ENCODE measurements at places on chromosomes 13 and 19.

- DNase-seq: no peak
- no peaks in the 10 kb centered on the region for H3K36me3 ChIP-seq
- H3K4me3 ChIP-seq: no peak overlapping the region
- no peaks in the 10 kb centered on the region for H3K4me1 ChIP-seq
Observed at GRCh38 chr13:34967851-34968562, 25.9 kb downstream of the NBEA start.

GRCh38 chr13:87877477-87877876, 206.3 kb downstream of the SLITRK5 start:
- DNase-seq: no peak
- H3K27me3 ChIP-seq: no peaks in the 10 kb centered on the region

DNA sequence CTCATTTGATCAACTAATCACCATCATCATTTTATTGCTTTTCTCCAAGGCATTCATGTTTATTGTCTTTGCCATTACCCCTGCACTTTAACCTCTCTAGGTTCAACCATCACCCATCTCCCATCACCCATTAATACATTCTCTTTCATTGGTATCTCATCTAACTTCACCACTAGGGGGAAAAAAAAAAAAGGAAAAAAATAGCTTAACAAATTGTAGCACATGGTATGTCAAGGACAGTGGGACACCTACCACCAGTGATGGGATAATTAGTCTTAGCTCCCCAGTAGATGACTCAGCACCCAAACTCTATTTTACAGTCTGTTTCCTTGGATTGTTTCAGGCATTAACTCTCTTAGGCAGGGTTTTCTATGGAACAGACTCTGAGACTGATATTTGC, 1770.2 kb upstream of the MIR17HG start:
- H3K36me3 ChIP-seq: no peaks in the 10 kb centered on the region
- no peak overlapping the region for H3K4me3 ChIP-seq
- H3K27ac ChIP-seq: no peak overlapping the region

DNA sequence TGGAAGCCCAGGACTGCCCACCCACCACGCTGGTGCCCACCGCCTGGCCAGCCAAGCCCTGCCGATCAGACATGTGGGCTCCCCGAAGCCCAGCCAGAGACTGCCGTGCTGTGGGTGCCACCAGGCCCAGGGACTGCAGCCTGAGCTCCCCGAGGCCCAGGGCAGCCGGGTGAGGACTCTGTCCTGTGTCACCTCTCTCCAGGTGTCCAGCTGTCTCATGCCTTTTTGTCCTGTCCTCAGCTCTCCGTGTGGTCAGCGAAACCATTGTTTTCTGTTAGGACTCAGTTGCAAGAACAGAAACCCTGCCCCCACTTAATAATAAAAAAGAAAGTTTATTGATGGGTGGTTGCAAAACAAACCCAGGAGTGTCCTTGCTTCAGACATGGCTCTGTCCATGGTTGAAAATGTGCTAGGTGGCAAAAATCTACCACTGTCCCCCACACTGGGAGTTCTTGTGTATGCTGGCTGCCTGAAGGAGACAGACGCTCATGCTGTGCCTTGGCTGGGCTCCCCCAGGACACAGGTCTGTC, 9.9 kb downstream of the PLEKHF1 start:
- DNase-seq: no peak
- peaks cover 74% of the 10 kb centered on the region for H3K36me3 ChIP-seq
- peaks cover 90% of the 10 kb centered on the region for H3K4me1 ChIP-seq
- no peak overlapping the region for H3K4me3 ChIP-seq
- H3K27me3 ChIP-seq: no peaks in the 10 kb centered on the region
- no peak overlapping the region for H3K27ac ChIP-seq

GRCh38 chr19:2138061-2138728, 13.2 kb downstream of the AP3D1 start:
- no peak for DNase-seq
- H3K4me1 ChIP-seq: no peaks in the 10 kb centered on the region
- H3K36me3 ChIP-seq: peaks cover 24% of the 10 kb centered on the region

GRCh38 chr13:50957620-50958019, 48.0 kb downstream of the RNASEH2B start:
- H3K4me1 ChIP-seq: peaks cover 4% of the 10 kb centered on the region
- H3K27ac ChIP-seq: no peak overlapping the region
- H3K27me3 ChIP-seq: no peaks in the 10 kb centered on the region

- no peak overlapping the region for H3K4me3 ChIP-seq
- peaks cover 5% of the 10 kb centered on the region for H3K27me3 ChIP-seq
- no peaks in the 10 kb centered on the region for H3K4me1 ChIP-seq
Observed at GRCh38 chr13:33277946-33278345, 7.6 kb downstream of the STARD13 start.

DNA sequence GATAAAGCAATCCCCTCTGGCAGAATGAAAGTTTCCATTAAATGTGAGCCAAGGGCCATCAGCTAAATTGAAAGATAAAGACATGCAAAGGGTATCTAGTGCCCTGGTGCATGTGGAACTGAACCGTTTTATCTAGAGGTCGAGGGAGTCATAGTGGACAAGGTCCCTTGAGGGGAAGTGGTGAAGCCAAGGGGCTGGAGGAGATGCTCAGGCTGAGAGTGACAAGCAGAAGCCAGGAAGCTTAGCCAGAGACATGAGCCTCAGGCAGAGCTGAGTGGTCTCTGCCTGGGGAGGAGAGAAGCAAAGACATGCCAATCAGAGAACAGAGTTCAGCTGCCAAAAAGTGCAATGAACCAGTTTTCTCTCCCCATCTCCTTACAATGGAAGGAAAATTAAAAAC, 68.1 kb upstream of the SLC10A2 start:
- DNase-seq: no peak
- H3K27ac ChIP-seq: no peak overlapping the region
- no peaks in the 10 kb centered on the region for H3K4me1 ChIP-seq
- H3K36me3 ChIP-seq: no peaks in the 10 kb centered on the region

DNA sequence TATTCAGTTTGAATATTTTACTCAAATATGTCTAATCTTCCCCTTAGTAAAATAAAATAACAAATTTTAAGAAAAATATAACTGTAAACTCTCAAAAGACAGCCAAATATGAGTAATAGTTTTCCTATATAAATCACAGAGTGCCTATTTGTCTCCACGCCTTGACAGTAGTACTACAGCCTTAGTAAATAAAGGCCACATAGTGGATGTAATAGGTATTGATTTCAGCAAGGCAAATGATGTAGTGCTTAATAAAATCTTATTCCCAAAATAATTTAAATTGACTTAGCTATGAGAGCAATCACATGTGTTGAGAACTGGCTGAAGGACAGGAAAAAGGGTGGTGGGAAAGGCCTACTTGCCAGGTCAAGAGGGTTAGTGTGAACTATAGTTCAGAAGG, 747.2 kb downstream of the OLFM4 start:
- H3K27ac ChIP-seq: no peak overlapping the region
- H3K4me3 ChIP-seq: no peak overlapping the region
- no peaks in the 10 kb centered on the region for H3K4me1 ChIP-seq
- DNase-seq: no peak

- no peaks in the 10 kb centered on the region for H3K4me1 ChIP-seq
- H3K27ac ChIP-seq: no peak overlapping the region
Observed at GRCh38 chr13:25462301-25463125, 90.7 kb downstream of the ATP8A2 start.

DNA sequence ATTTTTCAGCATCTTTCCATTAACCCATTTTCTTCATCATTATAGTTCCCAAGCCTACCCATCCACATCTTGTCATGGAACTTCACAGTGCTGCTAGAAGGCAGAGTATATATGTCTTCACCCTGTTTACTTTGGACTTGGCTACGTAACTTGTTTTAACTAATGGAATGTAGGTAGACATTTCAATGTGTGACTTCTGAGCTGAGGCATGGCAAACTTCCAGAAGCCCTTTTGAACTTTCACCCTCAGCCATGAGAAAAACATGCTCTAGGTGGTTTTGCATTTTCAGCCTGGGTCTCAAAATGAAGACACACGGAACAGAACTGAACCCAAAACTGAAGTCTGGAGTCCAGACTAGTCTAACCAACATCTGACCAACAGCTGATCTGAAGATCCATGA, 3.2 kb downstream of the TEX30 start:
- H3K4me3 ChIP-seq: no peak overlapping the region
- peaks cover 50% of the 10 kb centered on the region for H3K36me3 ChIP-seq
- no peaks in the 10 kb centered on the region for H3K27me3 ChIP-seq

Measured in activated CD8-positive, alpha-beta T cell treated with anti-CD3 and anti-CD28 coated beads, Interleukin-2, amount 10 ng/mL, durations not matched to agents 7 days and 5 days (primary cell).